ENCODE measurements at places on chromosomes 7 and 10.

DNA sequence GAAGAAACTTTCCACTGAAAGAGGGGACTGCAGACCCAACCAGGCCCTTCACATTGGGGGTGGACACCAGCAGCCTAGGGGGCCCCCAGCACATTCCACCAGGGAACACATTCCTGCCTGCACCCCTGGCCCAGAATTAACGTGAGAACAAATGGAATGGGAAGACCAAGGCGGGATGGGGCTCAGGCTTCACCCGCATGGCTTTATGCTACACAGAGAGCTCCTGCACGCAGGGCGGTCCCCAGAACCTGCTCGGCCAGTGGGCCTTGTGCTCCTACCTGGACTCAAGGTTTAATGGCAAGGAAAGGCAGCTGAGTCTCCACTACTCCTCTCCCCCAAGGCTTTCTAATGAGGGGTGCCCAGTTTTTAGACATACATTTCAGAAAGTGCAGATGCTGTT is 146.3 kb upstream of the GPR26 start:
- DNase-seq: no peak

DNA sequence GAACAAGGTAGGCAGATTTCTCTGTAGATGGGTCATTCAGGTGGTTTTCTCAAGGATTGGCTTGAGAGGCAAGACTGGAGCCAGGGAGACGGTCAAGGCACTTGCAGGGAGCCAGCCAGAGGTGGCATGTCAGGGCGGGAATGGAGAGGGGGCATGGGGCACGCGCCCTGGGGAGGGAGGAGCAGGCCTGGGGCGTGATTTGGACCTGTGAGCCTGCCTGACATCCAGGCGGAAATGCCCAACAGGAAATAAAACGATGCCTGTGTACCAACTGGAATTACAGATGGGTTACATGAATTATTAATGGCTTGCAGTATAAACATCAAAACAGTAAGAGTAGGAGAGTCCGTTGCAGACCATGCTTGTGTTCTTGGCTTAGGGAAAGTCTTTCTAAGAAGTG is 8.6 kb upstream of the SUN1 start:
- DNase-seq: no peak

- no peak for DNase-seq
Measured at GRCh38 chr7:25320791-25321190, 92.5 kb upstream of the NPVF start.

DNA sequence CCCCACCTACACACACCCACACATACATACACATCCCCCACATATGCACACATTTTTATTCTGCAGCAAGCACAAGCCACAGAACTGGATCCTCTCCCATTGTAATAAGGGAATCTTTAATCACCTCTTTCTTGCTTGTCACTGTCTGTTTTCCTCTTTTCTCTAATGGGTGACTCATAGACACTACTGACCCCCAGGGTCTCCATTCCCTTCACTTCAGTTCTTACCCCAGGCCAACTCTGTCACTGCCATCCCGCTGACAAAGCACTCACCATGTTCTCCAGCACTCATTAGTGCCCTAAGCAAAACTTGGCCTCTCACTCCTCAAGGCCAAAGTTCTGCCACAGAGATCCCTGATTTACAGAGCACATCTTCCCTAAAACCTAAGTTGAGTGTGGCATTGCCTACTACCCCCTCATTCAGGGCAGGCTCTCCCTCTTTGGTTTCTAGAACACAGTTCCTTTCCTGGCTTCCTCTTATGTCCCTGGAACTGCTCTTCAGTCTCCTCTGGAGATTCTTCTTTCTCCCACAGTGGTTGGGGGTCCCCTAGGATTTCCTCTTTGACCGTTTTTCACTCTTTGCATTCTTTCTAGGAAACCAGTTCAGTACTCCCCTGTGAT is 39.6 kb upstream of the INHBA start:
- DNase-seq: no peak

DNA sequence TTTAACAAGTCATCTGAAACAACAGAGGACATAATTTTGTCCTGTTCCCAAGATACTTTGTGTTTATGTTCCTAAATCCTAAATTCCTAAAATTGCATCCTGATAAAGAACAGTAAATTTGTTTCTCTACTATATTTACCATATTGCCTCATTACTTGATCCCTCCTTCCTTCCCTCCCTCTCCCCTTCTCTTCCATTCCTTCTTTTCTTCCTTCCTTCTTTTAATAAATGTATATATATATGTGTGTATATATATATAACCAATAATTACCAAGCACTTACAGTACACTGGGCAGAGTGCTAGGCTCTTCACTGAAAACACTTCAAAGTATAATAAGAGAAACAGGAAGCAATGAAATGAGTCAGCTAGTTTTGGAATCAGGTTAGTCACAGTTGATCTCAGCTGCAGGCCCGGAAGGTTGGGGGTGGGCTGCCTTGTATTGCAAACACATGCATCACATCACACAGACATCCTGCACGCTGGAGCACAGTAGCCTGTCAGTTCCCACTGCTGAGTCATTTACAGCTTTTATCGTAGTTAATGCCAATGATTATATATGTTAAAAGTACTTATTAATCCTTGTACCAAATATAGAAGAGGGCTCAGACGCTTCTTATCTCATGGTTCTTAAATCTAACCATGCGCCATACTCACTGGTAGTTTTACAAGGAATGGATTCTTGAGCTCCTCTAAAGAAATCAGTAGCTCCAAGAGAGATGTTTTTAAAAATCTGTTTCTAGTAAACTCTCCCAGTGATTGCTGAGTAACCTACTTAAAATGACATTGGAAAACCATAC is 551.7 kb downstream of the GRM8 start:
- no peak for DNase-seq

GRCh38 chr10:132162590-132163277 is 24.0 kb upstream of the DPYSL4 start:
- no peak for DNase-seq

DNA sequence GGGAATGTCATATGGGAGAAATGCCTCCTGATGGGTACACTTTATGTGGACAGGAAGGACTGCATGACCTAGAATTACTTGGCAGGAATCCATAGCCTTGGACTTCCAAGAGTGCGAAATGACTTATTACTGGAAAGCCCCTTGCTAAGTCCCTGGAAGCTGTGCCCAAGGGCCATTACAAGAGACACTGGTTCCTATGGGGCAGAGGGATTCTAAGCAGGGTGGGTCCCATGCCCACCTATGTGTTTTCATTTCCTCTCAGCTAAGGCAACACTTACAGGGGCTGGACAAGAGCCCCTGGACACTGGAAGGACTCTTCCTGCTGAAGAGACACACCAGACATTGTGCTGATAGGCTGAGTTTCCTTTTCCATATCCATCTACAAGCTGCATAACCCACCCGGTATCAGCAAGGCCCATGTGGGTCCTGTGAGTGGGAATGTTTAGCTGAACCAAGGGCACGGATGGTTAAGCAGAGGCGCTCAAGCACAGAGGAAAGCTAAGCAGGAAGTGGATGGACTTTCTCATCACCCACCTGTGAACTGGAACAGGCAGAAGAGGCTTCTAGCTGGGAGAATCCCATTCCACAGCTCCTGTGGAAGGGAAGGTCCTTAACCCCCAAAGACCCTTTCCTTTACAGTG is 56.2 kb downstream of the XPNPEP1 start:
- no peak for DNase-seq

DNA sequence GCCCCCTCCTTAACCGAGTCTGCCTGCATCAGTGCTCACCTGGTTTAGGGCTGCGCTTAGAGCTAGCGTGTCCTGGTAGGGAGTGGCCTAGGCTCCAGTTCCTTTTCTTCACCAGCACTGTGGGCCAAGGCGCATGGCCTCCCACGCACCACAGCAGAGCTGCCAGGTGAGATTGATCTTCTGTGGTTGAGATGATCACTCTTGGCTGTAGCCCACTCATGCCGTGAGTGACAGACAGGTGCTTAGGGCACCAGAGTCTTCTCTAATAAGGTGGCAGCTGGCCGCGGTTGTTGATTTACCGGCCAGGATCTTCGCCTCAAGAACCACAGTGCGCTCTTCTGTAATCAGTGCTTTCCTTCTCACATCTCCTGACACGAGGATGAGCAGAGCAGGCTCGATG is 157.2 kb upstream of the INSYN2A start:
- DNase-seq: no peak

GRCh38 chr10:99766302-99766681 is 16.1 kb upstream of the ABCC2 start:
- DNase-seq: no peak

Data from anterior cingulate cortex (tissue), 58 donors.